ENCODE measurements at places on chromosomes 6 and 20. TPM values are rescaled to one million over a fixed set of nuclear protein-coding genes. Genes with fewer than 3 reads are reported as not detected.

DNA sequence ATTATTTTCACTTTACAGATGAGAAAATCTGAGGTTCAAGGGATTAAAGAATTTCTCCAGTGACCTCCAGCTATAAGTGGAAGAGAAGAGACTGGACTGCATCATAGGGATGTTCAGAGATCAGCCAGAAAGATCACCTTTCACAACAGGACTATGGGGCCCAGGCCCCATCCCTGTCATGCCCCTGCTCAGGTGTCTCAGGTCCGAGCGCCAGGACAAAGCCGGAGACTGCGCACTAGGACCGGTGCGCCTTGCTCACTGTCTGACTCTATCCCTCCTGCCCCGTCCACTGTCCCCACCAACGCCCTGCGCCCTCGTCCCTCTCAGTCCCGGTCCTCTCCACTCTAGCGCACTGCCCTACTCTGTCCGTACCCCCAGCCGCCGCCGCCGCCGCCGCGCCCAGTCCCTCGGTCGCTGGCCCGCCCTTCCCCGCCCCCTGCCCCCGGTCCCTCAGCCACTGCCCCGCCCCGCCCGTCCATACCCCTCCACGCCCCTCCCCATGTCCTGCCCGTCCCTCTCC lies 521 bp upstream of the RAD21L1 start:
- peak overlapping the region; percentile 62 for H3K4me3 ChIP-seq
- H3K36me3 ChIP-seq = no peaks in the 10 kb centered on the region
- no peak for DNase-seq
- no peaks in the 10 kb centered on the region for H3K4me1 ChIP-seq
- H3K27me3 ChIP-seq = peaks cover 42% of the 10 kb centered on the region

DNA sequence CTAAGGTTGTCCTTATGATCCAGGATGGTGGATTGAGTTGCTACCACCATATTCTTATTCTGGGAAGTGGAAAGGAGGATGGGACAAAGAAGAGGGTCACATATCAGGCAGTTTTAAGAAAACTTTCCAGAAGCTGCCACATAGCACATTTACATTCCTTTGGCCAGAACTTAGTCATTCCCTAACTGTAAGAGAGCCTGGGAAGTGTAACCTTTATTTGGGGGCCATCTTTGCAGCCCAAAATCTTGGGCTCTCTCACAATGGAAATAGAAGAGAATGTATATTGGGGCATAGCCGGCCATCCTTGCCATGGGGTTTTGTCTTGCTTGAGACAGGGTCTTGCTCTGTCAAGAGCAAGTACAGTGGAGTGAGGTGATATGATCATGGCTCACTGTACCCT lies 8.4 kb downstream of the ZNF341 start:
- no peak overlapping the region for H3K27ac ChIP-seq
- H3K36me3 ChIP-seq = no peaks in the 10 kb centered on the region
- no peak overlapping the region for H3K4me3 ChIP-seq
- no peaks in the 10 kb centered on the region for H3K4me1 ChIP-seq

DNA sequence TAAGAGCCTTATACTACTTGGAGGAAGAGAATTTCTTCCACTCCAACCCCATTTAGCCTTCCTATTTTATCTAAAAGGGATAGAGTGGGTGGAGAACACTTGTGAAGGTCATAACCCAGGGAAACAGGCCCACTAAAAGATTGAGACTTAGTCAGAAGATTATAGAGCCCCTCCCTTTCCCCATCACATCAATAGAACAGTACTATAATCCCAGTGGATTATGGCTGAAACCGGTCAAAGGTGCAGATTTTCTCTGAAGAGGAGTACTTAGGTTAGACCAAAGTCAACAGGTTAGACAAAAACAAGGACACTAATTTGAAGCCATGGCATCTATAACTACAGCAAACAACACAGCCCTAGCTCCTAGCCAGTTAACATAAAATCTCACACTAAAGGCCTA lies 330.9 kb upstream of the NOX3 start:
- H3K4me1 ChIP-seq = peaks cover 21% of the 10 kb centered on the region
- H3K36me3 ChIP-seq = no peaks in the 10 kb centered on the region
- H3K27me3 ChIP-seq = no peaks in the 10 kb centered on the region
- no peak overlapping the region for H3K27ac ChIP-seq

DNA sequence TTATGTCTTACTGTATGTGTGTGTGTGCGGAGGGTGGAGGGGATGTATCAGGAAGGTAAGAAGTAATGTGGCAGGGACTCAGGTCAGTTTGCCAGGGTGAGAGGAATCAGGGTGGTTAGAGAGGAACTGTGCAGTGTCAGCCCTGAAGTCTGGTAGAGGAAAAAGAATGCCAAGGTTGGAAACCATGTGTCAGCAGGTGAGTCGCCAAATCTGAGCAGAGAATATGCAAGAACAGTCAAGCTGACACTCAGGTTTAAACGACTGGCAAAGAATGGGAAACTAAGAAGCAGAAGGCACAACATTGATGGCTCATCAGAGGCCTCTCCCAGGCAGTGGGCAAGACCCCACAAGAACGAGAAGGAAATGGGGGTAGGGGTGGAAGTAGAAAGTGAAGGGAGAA lies 107.5 kb upstream of the TBX18 start:
- H3K27me3 ChIP-seq = no peaks in the 10 kb centered on the region
- H3K4me1 ChIP-seq = peaks cover 39% of the 10 kb centered on the region
- peak; percentile 25 for DNase-seq
- H3K27ac ChIP-seq = peak overlapping the region; percentile 55
- H3K4me3 ChIP-seq = no peak overlapping the region
- H3K36me3 ChIP-seq = no peaks in the 10 kb centered on the region

The DBNDD2 gene
- 13.0 TPM for total RNA-seq

- H3K27me3 ChIP-seq = no peaks in the 10 kb centered on the region
- H3K27ac ChIP-seq = peak overlapping the region; percentile 4
- H3K4me1 ChIP-seq = peaks cover 7% of the 10 kb centered on the region
- DNase-seq = no peak
Observed at GRCh38 chr6:63597141-63598048, 25.1 kb downstream of the LOC128125822 start.

GRCh38 chr6:74867291-74867690 lies 338.6 kb downstream of the COL12A1 start:
- peaks cover 15% of the 10 kb centered on the region for H3K4me1 ChIP-seq
- DNase-seq = no peak
- no peak overlapping the region for H3K4me3 ChIP-seq
- H3K27me3 ChIP-seq = no peaks in the 10 kb centered on the region

- H3K36me3 ChIP-seq = peaks cover 8% of the 10 kb centered on the region
- no peaks in the 10 kb centered on the region for H3K27me3 ChIP-seq
- H3K4me1 ChIP-seq = peaks cover 26% of the 10 kb centered on the region
Observed at GRCh38 chr6:152271776-152272464, 365.2 kb downstream of the SYNE1 start.

The PTK7 gene
- 48.4 TPM for total RNA-seq

The CRISP3 gene
- not detected for total RNA-seq

DNA sequence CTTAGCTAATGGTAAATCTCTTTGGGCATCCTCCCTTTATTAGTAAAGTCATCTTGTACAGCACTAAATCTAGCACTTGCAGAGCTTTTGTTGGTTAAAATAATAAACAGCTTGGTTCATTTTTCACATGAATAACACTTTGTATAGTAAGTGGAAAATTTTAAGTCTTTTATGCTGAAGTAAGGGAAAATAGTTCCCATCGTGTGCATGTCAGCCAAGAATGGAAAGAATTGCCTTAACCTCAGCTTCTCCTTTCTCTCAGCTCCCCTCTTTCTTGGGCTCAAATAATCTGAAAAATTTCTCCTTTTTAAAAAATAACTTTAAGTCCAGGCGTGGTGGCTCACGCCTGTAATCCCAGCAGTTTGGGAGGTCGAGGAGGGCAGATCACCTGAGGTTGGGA lies 16.6 kb downstream of the SNRPC start:
- no peaks in the 10 kb centered on the region for H3K27me3 ChIP-seq
- no peak for DNase-seq
- peaks cover 76% of the 10 kb centered on the region for H3K36me3 ChIP-seq
- no peaks in the 10 kb centered on the region for H3K4me1 ChIP-seq

The CLVS2 gene
- total RNA-seq = not detected

The ZSCAN9 gene
- total RNA-seq = 13.7 TPM

The PI16 gene
- not detected for total RNA-seq

DNA sequence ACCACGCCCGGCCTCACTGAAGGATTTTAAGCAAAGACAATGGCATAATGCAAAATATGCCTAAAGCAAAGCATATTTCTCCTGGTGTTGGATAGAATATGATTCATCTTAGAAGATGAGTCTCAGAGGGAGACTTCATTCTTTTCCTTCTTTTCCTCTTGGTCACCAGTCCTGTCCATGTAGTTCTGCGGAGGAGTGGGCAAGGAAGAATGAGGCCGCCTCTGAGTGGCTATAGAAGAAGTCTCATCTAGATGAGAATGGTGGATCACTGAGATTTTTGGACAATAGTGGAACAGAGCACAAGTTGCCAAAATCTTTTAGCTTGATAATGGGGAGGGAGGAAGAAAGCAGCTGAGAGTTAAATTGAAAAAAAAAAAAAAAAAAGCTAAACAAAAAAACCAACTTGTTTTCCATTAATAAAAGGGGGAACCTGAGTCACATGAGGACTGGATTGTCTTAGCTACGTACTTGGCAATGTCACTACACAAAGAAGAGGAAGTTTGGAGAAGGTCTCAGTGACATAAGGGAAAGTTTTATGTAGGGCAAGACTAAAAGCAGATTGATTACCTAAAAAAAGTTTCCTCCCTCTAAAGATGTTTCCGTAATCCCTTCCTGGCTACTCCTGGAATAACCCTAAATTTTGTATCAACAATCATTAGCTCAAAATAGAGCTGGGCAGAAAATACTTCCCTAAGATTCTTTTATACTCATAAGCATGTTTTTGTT lies 6.0 kb downstream of the CD83 start:
- H3K4me3 ChIP-seq = no peak overlapping the region
- H3K36me3 ChIP-seq = no peaks in the 10 kb centered on the region

DNA sequence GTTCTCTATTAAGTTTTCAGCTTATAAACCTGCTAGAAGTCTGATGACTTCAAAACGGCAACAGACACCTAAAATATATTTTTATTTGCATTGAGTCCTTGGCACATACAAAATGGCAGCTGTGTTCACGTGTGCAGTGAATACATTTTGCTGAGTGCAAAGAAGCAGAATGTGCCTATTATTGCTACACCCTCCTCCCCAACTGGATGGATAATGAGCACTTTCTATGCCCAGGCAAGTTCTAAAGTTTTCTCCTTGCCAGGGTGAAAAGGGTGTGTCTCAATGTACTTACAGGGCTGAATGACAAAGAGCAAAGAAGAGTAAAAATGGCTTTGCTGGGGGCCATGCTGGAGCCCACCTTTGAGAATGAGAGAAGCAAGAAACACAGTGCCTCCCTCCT lies 4.0 kb upstream of the FERMT1 start:
- H3K27me3 ChIP-seq = no peaks in the 10 kb centered on the region
- peaks cover 17% of the 10 kb centered on the region for H3K4me1 ChIP-seq
- peaks cover 5% of the 10 kb centered on the region for H3K36me3 ChIP-seq
- H3K4me3 ChIP-seq = no peak overlapping the region
- H3K27ac ChIP-seq = no peak overlapping the region

GRCh38 chr6:29747688-29748250 lies 24.5 kb downstream of the HLA-F start:
- no peak for DNase-seq
- H3K4me3 ChIP-seq = peak overlapping the region; percentile 98
- peaks cover 6% of the 10 kb centered on the region for H3K36me3 ChIP-seq
- H3K4me1 ChIP-seq = peaks cover 26% of the 10 kb centered on the region
- no peaks in the 10 kb centered on the region for H3K27me3 ChIP-seq

DNA sequence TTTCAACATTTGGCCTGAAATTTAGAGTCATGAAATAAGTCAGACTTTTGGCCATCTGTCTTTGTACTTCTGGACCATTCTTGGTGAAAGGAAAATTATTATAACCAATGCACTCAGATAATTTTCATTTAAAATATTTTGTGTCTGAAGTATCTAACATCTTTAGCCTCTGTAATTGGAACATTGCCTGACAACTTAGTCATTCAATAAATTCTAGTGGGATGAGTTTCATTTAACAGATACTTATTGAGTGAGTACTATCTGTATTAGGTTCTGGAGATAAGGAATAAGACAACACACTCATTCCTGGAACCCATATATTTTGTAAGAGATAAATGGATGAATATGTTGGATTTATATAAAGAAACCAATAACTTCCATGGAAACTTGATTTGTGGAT lies 536.0 kb downstream of the BCKDHB start:
- H3K4me1 ChIP-seq = peaks cover 7% of the 10 kb centered on the region
- no peak overlapping the region for H3K27ac ChIP-seq
- H3K4me3 ChIP-seq = no peak overlapping the region
- DNase-seq = no peak
- H3K36me3 ChIP-seq = no peaks in the 10 kb centered on the region

The HLA-F gene
- 16.9 TPM for total RNA-seq

The OPRM1 gene
- not detected for total RNA-seq

DNA sequence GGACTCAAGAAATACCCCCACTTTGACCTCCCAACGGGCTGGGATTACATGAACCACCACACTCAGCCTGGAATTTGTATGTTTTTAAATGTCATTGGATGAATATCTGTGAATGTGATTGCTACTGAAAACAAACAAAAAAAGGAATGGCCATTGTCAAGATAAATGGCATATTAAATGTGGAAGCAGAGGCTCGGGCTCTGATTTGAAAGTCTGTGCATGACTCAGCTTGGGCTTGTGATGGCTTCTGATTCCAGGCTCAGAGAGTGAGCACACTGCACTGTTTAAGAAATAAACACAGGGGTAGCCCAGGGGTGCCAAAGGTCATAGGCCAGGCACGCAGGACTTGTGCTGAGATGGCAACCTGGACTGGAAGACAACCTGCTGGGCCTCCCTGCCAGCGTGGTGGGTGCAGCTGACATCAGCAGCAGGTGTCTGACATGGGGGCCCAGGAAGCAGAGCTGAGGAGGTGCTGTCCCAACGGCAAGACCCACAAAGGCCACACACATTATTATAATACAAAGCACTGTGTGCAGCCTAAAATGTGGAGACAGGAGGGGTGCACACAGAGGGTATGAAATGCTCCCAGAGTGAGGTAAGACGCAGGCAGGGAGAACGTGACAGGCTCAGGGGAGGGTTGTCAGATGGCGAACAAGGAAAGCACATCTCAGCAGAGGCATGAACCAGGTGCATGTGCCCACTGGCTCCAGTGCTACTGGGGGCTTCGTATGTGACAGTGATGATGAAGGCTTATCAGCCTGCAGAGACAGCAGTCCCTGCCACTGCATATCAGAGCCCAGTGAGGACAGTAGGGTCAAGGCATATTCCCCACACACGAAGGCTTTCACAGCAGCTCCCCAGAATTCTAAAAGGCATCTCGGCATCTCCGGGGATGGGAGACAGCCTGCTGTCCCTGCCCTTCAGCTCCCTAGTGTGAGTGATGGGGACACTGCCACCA lies 169.4 kb downstream of the SYNDIG1 start:
- no peak overlapping the region for H3K27ac ChIP-seq
- H3K27me3 ChIP-seq = no peaks in the 10 kb centered on the region
- no peaks in the 10 kb centered on the region for H3K4me1 ChIP-seq
- DNase-seq = no peak

All from MCF 10A (cell line).